ENCODE measurements at places on chromosomes 16 and 17.

DNA sequence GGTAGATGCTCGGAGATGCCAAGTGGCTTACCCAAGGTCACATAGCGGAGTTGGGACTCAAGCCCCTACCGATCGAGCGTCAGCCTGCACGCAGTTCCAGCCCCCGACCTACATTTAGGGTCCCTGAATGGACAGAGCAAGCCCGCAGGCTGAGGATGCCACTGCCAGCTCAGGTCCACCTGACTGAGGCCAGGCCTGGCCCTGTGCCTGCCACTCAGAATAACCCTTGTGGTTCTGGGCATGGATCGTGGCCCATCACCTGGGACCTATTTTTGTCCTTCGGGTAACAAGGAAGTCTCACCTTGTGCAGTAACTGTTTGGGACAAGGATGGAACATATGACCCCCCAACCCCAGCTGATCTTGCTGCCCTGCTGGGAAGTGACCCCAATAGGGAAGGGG, 17.1 kb downstream of the CDH16 start:
- no peak for DNase-seq

GRCh38 chr17:3838206-3838605, 7.8 kb downstream of the NCBP3 start:
- no peak for DNase-seq

DNA sequence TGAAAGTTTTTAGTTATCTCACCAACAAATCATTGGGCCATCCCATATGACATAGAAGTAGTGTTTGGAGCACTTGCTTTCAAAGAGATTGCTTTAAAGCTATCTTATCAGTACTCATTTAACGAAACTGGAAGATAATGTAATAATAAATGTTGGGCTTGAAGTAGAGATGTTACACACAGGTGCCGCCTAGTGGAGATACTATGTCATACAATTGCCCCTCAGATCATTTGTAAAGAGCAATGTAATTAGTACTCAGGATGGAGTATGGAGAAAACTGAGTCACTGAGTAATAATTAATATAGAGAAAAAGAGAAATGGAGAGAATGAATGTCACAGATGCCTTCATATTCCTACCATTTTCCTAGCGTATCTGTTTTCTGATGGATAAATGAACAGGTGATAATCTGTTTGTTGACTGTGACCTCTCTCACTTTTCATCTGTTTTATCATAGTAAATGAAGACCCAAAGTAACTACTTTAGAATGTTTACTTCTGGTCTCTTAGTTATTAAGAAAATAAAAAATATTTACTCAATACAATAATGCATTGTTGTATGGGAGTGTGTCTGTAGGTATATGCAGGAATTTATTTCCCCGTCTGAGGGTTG, 80.4 kb downstream of the EFCAB5 start:
- no peak for DNase-seq

DNA sequence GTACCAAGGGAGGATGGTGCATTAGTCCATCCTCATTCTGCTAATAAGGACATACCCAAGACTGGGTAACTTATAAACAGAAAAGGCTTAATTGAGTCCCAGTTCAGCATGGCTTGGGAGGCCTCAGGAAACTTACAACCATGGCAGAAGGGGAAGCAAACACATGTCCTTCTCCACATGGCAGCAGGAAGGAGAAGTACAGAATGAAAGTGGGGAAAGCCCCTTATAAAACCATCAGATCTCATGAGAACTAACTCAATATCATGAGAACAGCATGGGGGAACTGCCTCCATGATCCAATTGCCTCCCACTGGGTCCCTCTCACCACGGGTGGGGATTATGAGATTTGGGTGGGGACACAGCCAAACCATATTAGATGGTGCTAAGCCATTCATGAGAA, 84.5 kb downstream of the SEC14L1 start:
- no peak for DNase-seq
